ENCODE measurements at places on chromosomes 4 and X.

- DNase-seq, result no peak
Observed at GRCh38 chr4:100836929-100837328, 319.1 kb upstream of the EMCN start.

DNA sequence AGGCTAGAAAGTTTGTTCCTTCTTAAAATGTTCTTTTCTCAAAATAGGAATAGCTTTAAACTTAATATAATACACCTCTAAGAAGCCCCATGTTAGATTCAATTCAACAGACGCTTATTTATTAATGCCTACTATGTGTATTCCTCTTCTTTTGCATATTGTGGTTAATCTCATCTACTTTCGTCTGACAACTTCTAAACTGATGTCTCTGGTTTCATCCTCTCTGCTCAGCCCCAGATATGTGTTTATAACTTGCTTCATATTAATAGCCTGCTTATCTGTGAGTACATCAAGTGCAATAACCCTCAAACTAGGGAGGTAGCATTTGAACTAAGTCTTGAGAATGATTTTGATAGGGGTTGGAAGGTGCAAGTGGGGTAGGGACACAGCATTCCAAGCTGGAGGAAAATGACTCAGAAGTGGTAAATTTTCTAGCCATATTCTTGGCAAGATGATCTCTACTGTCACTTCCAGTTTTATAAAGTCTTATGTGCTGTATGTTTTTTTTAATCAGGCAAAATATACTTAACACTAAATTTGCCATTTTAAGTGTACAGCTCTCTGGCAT lies 37.0 kb downstream of the STK26 start:
- DNase-seq, result no peak

GRCh38 chr4:186485150-186485549 lies 70.2 kb downstream of the MTNR1A start:
- no peak for DNase-seq

GRCh38 chrX:66030505-66031317 lies 9.2 kb downstream of the VSIG4 start:
- DNase-seq, result no peak

GRCh38 chr4:118177126-118177525 lies 142.8 kb downstream of the NDST3 start:
- DNase-seq, result no peak
